ENCODE measurements at places on chromosomes 7 and 10.

DNA sequence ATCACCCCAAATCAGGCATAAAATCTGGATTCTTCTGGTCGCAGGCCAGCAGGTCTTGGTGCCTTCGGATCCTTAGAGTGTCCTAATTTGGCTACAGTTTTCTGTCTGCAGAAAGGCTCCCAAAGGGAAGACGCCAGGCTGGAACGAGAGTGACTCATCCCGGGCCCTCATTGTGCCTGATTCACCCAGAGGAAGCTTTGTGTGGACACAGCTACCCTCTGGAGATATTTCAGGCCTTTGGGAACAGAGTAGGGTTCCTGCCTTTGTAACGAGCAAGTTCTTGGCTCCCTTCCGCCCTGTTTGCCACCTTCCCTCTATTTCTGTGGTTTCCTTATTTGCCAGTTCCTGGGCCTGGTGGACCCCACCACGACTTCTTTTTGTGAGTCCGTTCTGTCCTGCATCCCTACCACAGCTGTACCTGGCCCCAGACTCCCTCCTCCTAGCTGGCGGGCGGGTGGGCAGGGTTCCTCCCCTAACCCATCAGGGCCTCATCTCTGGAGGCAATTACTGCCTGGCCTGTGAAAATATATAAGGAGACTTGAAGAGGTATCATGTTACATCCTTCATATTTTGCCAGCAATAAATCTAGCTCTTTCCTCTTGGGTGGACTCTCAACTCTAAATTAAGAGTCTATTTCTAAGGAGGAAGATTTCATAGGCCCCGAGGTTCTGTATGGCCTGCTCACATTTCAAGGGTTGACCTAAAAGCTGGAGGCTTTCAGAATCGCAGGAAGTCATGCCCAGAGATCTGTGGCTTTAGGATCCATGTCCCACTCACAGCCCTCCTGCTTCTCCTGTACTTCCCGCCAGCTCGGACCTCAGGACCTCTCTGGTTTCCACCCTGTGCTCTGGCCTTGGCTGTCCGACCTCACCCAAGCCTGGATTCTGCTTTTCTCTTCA is 219.2 kb upstream of the ZNF32 start:
- no peak for DNase-seq

DNA sequence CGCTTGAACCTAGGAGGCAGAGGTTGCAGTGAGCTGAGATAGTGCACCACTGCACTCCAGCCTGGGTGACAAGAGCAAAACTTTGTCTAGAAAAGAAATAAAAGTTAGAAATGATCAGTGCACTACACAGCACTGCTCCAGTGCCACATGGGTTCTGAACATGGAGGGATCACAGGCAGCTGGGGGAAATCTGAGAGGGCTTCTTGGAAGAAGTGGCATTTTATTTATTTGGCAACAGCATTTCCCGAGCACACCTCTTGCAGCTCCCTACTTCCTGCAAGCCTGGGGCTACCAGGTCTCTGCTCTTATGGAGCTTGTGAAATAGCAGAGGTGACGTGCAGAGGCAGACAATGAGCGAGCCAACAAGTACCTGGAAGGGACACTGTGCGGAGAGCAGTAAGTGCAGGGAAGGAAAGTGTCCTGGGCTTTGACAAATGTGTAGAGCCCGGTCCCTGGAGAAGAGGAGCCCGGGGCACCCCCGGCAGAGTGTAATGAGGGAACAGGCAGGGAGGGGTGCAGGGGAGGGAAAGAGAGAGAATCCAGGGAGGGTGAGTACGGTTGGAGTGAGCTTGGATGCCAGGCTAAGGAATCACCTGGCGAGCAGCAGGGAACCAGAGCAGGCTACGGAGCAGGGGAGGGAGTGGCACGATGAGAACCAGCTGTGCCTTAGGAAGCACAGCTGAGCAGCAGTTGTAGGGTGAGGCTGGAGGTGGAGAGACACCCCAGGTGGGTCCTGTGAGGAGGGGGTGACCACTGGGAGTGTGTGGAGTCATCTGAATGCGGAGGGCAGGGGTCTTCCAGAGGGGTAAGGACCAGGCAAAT is 104.6 kb upstream of the CTBP2 start:
- DNase-seq = no peak

GRCh38 chr10:80137031-80137862 is 4.7 kb downstream of the PLAC9 start:
- no peak for DNase-seq

DNA sequence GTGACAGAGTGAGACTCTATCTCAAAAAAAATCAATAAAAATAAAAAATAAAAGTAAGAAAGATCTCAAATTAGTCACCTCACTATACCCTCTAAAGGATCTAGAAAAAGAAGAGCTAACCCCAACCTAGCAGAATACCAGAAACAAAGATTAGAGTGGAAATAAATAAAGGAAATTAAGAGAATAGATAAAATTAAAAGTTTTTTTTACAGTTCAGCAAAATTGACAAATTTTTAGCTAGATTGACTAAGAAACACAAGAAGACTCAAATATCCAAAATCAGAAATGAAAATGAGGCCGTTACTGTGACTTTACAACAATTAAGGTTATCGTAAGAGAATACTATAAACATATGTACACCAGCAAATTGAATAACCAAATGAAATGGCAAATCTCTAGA is 29.1 kb downstream of the KCTD7 start:
- DNase-seq = no peak

DNA sequence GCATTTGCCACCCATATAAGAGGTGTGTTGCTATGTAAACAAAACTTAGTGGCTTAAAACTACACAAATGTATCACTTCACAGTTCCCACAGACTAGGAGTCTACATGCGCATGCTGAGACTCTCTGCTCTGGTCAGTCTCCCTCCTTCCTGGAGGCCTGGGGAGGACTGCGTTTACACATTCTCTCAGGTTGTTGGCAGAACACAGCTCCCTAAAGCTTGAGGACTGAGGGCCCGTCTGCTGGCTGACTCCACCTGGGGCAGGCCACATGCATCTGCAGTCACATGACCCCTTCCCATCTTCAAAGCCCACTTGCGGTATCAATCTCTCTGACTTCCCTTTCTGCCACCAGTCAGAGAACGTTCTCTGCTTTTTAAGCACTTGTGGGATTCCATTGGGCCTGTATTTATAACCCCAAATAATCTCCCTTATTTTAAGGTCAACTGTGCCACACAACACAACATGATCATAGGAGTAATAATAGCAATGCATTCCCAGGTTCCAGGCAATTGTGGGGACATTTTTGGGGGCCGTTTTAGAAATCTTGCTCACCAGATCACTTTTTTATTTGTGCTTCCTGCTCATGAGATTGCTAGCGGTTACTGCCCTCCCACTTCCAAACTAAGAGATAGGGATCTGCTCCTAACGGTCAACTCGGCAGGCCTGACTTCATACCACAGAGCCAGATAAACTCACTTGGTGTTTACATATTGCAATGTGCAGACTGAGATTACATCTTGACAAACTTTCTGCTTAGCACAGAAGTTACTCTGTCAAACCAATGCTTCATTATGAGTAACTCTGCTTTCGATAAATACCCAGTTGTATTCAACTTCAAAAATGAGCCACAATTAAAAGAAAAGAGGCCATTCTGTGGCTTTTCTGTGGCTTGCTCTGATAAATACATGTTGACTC is 96.3 kb downstream of the ALOX5 start:
- peak; percentile 34 for DNase-seq

DNA sequence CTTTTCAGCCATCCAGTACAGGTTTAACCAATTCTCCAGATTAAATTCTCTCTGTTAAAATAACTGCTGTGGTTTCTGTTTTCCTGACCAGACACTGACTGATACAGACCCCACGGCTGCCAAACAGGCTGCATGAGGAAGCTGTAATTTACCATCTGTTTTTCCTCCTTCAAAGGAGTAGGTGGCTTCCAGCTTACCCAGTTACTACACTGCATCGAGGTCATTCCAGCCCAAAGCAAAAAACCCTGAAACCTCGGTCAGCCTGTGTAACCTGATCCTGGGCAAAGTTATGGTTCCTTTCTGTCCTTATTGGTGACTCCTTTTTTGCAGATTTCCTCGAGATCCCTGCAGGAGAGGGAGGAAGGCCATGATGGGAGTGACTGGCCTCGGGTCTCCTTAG is 27.9 kb upstream of the LOXL4 start:
- no peak for DNase-seq
